ENCODE measurements at places on chromosomes 1 and 21. TPM values are rescaled to one million over a fixed set of nuclear protein-coding genes. Genes with fewer than 3 reads are reported as not detected.

GRCh38 chr1:40810927-40811326 lies 27.3 kb downstream of the KCNQ4 start:
- no peak for DNase-seq

GRCh38 chr1:92838519-92838918 lies 6.7 kb downstream of the RPL5 start:
- no peak for DNase-seq

GRCh38 chr1:13549521-13549920 lies 34.1 kb upstream of the PDPN start:
- no peak for DNase-seq

DNA sequence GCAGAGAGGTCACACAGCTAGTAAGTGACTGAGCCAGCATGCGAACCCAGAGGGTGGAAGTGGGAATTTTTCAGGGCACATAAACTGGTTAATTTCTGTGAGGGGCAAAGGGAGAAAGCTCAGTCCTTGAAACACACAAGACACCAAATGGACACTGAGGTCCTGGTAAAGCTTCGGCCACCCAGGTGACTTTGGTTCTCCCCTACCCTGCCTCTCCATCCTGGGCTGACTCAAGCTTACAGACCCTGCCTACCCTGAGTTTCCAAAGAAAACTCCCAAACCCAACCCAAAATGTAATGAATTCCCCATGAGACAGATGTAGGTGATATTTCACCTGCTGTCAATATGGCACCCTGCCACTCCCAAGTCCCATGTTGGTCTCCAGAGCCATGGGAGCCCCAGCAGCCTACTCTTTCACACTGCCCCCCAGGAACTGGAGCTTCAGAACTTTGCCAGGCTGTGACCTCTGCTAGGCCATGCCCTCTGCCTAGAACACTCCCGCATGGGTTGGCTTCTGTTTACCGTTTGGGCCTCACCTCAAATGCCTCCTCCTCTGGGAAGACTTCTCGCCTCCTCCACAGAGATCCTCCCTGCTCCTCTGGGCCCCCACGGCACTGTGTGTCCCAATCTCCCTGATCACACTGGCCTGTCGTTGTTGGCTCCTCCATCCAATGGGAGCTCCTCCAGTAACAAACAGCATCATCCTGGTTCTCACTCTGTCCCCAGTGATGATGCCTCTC lies 3.7 kb upstream of the LRP8 start:
- no peak for DNase-seq

- DNase-seq = no peak
Measured at GRCh38 chr1:61101536-61101935, 19.2 kb downstream of the NFIA start.

DNA sequence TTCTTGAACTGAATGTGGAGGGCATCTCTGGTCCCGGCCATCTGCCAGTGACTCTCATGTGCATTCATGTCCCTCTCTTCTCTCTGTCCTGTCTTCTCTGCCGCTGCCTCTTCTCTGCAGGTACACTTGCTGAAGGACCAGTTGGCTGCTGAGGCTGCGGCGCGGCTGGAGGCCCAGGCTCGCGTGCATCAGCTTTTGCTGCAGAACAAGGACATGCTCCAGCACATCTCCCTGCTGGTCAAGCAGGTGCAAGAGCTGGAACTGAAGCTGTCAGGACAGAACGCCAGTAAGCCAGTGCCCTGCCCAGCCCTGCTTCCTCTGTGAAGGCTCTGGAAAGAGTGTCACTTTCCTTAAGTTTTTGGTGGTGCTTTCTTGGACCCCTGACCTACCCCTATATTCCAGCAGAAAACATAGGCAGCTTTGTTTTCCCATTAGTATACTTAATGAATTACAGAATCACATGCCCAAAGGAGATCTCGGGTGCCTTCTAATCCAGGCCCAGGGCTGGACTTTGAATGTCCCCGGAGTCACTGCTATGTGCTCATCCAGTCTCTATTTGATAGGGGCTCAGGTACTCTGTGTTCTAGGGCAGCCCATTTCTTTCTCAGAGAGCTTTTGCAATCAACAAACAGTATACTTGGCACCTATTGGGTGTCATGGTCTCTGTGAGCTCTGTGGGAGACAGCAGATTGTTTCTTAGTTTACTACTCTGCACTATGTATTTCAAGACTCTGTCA lies 11.2 kb downstream of the SPATA46 start:
- no peak for DNase-seq

DNA sequence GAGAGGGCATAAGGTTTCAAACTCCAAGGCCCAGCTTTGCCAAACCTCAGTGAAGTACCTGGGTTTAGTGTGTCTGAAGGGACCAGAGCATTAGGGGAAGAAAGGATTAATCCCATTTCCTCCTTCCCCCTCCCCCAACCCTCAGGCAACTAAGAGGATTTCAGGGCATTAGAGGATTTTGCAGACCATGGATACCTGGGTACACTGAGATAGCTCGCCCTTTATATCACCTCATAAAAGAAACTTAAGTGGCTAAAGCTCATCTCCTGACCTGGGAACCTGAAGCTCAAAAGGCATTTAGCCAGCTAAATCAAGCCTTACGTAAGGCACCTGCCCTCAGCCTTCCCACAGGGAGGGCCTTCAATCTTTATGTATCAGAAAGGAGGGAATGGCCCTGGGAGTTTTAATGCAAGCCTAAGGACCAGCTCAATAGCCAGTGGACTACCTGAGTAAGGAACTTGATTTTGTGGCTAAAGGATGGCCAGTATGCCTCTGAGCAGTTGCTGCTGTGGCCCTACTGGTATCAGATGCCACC lies 26.4 kb upstream of the SMYD3 start:
- no peak for DNase-seq

DNA sequence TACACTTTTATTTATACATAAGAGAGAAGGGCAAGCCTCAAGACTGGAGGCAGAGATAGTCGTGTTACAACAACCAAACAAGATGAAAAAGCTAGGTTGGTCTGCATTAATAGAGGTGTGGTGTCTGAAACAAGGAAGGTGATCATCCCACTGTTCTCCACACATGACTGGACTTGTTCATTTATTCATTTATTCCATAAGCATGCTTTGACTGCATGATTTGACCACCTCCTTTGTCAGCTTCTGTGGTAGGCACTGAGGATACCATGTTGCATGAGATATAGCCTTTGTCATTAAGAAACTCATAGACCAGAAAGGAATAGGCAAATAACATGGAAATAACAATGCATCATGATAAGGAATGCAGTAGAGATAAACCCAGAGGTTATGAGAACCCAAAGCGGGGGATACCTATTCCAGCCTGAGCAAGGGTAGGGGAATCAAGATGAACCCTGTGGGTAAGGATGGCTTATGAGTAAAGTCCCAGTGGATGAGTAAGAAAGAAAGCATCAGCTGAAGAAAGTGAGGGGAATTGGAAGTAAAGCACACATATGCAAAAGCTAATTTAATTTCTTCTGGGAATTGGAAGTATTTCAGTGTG lies 173.7 kb upstream of the FGGY start:
- no peak for DNase-seq

- no peak for DNase-seq
Measured at GRCh38 chr1:230971771-230972170, 6.9 kb downstream of the TTC13 start.

- DNase-seq = no peak
Measured at GRCh38 chr1:41483001-41483850, 1.3 kb downstream of the EDN2 start.

DNA sequence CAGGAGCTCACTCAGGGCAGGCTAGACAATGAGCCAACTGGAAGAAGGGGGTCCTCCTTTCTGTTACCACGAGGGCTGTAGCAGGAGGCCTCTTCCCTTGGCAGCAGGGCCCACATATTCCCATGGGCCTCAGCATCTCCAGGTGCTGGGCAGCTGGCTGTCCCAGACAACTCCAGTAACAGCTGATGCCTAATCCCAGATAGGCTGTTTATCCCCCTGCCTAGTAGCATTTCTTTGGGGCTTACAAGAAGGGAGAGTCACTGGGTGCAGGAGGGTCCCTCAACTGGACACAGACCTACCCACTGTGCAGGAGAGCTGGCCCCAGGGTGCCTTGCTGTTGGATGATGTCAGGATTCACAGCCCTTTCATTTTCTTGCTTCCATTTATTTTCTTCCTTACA lies 278.2 kb downstream of the DSCAM start:
- no peak for DNase-seq

DNA sequence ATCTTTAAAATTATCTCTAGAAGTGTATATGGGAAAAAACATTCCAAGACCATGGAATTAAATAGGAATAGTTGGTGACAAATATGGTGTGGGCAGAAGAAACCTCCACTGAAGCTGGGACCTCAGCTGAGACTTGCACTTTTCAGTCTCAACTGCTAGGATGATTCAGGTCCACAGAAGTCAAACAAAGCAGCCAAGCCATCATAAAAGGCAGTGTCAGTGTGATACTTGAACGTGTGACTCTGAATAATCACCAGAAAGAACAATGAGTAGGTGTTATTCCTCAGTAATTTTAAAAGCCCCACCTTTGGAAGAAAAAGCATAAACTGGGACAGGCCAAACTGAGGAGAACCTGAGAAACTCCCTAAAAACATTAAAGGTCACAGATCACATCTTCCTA lies 90.7 kb downstream of the ZNF281 start:
- no peak for DNase-seq

GRCh38 chr1:97551113-97551512 lies 369.7 kb downstream of the DPYD start:
- no peak for DNase-seq

DNA sequence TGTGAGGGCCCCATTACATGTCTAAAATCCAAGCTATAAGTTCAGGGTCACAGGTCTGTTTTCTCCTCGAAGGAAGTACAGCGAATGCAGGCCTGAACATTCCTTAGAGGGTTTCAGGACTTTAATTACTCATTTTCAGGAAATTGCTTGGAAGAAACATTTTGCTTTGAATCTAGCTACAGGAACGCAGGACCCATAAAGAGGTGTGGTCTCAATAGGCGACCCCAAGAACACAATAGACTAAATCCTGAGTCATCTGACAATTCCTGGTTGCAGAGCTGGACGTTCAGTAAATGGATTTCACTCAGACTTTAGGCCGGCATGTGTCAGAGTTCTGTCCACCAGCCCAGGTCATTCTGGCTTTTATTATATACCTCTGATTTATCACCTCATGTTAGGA lies 1.0 kb upstream of the ERG start:
- DNase-seq = no peak

GRCh38 chr1:93738075-93738622 lies 56.5 kb upstream of the BCAR3 start:
- no peak for DNase-seq

HES4 gene
- total RNA-seq = 22.7 TPM

FAM43B gene
- total RNA-seq = 0.43 TPM

ATP6V1G3 gene
- total RNA-seq = not detected

SLC9C2 gene
- not detected for total RNA-seq

NCAM2 gene
- 2.9 TPM for total RNA-seq

All from mucosa of descending colon (tissue), 3 donors.